Tibial nerve (tissue), 4 donors: ENCODE measurements at places on chromosomes 4 and X. TPM values are rescaled to one million over a fixed set of nuclear protein-coding genes. Genes with fewer than 3 reads are reported as not detected.

GRCh38 chr4:147826288-147826646 lies 94.4 kb downstream of the ARHGAP10 start:
- DNase-seq: no peak

DNA sequence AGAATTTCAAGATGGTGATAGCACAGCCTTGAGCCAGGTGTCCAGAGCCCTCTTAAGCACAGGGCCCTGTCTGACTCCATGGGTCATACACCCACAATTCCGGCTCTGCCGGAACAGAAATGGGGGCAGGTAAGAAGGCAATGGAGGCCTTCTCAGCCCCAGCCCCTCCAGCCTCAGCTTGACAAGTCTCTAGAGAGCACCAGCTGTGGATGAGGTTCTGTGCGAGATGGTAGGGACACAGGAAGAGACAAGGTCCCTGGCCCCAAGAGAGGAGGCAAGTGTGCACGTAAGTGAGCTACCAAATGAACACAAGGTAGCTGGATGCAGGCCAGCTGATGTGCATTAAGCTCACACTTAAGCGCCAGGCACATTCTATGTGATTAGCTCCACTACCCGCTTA lies 2.4 kb upstream of the PRRG3 start:
- no peak for DNase-seq

DNA sequence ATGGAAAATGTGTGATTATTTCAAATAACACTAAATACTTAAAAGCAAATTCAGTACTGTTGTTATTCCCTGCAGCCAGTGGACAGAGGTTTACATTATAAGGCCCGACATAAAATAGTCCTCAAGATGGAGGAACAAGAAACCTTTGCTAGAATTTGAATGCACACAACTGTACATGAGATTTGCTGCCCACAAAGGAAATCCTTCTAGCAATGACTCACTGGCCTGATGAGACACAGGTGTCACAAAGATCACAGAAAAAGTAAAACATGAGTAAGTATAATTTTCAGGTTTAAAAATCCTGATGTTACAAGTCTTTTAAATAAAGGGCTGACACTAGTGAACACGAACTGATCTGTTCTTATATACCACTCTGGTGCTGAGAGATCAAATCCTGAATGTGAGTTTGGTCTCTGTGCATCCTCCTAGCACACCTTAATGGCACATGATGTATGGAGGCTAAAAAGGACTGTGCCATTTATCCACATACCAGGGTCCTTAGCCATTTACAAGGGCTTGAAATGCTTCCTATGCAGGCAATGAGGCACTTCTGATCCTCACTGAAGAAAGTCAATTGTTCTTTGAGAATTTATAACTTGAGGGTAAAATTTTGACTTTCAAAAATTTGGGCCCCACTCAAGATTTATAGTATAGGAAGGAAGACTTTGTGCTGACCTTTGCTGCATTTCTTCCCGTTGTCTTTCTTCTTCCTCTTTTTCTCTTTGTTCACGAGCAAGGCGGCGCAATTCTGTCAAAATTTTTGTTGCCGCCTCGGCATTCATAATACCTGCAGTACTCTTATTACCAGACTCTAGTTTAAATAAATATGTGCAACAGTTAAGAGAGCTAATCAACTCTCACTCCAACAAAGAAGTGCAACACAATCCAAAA lies 23.0 kb downstream of the MAP7D3 start:
- no peak for DNase-seq

GRCh38 chr4:139367421-139368090 lies 65.3 kb upstream of the NDUFC1 start:
- DNase-seq: no peak

GRCh38 chr4:48187813-48188212 lies 53.8 kb upstream of the TXK start:
- no peak for DNase-seq

- no peak for DNase-seq
Observed at GRCh38 chr4:48799157-48799556, 19.1 kb upstream of the FRYL start.

DNA sequence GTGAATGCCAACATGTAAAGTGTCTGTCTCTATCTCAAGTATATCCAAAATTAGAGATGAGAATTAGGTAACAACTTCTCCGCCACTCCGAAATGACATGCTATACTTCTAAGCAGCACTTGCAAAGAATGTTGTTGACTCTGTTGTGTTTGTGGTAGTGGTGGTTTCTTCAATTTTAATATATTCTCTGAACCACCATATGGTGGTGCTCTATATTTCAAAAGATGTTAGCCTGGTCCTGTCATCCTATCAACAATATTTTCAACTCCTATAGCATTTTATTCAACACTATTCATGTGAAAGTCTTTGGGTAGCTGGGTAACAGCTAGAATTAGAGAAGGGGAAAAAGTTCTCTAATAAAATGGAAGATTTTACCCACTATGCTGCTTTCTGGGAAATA lies 1622.8 kb upstream of the IGFBP7 start:
- no peak for DNase-seq

DNA sequence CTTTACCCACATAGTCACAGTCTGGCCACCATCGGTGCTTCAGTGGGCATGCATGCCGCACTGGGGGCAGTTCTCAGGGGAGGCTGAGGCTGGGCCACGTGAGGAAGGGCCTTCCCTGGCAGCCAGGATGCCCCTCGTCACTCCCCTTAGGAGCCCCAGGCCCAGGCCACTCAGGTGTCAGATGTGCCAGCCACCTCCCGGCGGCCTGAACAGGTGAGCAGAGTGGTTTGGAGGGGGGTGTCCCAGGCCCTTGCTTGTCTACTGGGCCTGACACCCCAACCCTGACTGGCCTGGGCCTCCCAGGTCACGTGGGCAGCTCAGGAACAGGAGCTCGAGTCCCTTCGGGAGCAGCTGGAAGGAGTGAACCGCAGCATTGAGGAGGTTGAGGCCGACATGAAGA lies 12.1 kb downstream of the CCDC22 start:
- DNase-seq: no peak

GRCh38 chrX:1012678-1013300 lies 199.7 kb downstream of the CRLF2 start:
- DNase-seq: no peak

DNA sequence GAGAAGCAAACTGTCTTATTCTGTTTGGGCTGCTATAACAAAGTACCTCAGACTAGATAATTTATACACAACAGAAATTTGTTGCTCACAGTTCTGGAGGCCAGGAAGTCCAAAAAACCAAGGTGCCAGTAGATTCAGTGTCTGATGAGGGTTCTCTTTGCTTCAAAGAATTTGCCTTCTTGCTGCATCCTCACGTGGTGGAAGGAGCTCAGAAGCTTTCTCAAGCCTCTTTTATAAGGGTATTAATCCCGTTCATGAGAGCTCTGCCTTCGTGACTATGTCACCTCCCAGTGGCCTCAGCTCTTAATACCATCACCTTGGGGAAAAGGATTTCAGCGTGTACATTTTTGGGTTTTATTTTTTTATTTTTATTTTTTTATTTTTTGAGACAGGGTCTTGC lies 20.1 kb downstream of the CA5B start:
- no peak for DNase-seq

- DNase-seq: no peak
Observed at GRCh38 chr4:148091896-148092295, 350.3 kb downstream of the NR3C2 start.

DNA sequence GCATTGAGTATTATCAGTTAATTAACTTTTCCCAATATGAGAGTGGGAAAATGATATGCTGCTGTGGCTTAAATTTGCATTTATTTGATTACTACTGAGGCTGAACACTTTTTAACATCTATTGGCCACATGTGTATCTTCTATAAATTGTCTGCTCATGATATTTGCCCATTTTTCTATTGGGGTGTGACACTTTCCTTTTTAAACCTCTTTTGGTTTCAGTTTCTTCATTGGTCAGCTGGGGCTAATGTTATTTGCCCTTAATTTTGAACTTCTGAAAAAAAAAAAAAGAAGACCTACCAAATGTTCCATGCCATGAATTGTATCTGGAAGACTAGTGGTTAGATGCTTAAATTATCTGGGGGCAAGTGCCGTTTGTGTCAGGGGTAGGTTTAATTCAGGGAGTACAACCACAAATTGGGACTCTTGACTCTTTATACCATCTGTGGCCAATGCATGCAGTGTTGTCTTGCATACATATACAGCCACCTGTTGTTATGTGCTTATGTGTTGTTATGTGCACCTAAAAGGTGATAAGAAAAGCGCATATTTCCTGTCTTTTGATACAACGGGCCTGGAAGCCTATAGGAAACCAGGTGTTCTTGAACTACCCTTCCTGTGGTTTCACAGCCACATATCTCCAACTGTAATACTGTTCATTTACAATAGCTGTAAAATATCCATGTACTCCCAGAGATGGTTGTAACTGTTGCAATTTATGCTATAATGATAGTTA lies 49.0 kb downstream of the SH2D1A start:
- DNase-seq: no peak

DNA sequence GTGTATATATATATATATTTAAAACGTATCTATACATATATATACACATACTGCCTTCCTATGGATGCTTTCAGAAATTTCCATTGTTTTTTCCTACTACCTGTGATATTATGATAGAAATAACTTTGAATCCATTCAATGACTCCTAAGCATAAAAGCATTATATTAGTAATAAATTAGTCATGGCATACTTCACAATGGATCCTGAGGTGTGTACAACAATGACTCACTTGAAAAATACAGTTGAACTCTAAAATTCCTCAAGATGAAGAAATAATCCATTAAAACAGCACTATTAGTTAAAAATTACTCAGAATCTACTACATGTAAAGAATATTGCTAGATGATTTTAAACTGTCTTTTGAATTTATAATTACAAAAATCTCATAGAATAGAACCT lies 201.1 kb downstream of the STPG2 start:
- no peak for DNase-seq

DNA sequence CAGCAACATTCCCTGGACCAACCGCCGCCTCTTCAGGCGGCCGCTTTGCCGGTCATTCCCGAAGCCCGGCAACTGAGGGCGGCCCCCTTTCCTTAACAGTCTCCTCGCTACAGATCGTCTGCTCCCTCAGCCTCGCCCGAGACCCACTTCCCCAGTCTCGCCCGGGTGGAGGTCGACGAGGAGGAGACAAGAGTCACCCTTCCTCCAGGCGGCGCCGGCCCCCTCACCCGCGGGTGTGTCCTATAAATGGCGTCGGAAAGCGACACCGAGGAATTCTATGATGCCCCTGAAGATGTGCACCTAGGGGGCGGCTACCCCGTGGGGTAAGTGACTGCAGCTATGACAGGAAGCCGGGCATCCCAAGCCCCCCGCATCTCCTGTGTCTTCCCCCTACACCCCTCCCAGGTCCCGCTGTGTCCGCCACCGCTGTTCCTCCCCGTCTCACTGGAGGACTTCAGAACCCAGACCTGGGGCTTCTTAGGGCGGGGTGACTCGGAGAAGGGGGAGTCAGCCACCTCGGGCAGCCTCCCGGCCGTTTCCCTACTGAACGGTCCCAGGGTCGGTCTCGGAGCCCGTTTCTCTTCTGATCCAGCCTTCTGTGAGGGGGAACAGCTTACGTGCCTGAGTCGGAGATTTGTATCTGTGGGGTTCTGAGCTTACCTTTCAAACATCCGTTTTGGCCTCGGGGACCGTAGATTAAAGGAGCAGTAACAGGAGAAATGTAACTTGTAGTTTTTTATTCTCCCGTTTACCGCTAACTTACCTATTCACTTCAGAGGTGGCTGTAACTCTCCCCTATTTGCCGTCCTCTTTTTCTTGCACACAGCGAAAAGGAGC lies 570 bp downstream of the WDR44 start:
- DNase-seq: peak; percentile 12

DNA sequence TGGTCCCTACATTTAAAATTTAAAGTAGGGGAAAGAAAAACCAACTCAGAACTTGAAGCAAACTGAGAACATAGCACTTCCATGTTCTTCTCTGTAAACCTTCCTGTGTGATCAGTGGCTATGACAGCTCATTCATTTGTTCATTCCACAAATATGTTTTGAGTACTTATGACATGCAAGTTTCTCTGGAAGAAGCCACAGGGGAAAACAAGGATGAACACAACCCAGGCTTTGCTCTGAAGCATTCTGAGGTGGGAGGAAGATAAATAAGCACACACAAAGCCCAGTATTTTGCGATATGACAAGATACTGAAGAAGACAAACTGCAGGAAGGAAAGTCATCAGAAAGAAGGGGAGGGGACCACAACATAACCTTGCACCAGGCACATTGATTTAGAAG lies 96.4 kb downstream of the CHIC2 start:
- no peak for DNase-seq

DNA sequence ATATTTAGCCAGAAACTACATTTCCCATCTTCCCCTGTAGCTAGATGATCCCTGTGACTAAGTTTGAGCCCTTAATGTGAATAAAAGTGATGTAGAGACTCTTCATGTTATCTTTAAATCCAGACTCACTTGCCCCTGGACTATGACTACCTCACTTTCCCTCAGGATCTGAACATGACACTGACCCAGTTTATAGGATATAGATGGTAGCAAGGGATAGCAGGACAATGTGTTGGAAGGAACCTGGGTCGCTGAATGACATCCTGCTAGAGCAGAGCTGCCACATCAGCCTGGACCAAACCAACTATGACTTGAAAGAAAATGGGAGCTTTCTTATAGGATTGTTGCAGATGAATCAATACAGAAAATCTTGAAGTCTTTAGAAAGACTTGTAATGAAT lies 138.2 kb downstream of the PACRGL start:
- no peak for DNase-seq

- DNase-seq: no peak
Observed at GRCh38 chr4:23945451-23946017, 55.7 kb upstream of the PPARGC1A start.

- DNase-seq: peak; percentile 78
Observed at GRCh38 chrX:152632445-152633097, 5.1 kb upstream of the GABRQ start.

GRCh38 chr4:8000721-8001491 lies 61.2 kb upstream of the AFAP1 start:
- no peak for DNase-seq

ARR3 gene
- total RNA-seq: not detected

TRPC5OS gene
- not detected for total RNA-seq

NAT8L gene
- 5.2 TPM for total RNA-seq

ARX gene
- not detected for total RNA-seq

FGF13 gene
- total RNA-seq: 7.5 TPM

GRSF1 gene
- 33.3 TPM for total RNA-seq

F8A2 gene
- 3.8 TPM for total RNA-seq

DRP2 gene
- 94.5 TPM for total RNA-seq
